AG08396 (cell line): ENCODE measurements at places on chromosomes 7 and 10.

DNA sequence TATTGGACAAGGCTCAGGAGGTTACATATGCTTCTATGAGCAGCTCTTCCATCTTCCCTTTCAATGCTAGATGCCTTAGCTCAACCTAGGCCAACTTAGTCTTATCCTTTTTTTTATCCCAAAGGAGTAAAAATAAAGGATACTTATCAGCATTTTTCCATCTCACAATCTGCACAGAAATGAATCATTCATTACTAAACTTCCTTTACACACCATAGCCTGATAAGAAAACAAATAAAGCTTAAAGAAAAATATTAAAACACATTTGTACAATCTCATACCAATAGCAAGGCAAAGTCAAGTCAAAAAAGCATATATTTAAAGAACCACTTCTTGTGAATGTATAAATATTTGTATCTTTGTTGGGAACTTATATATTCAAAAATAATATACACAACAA is 407.4 kb downstream of the GRM8 start:
- DNase-seq: no peak

GRCh38 chr10:34768261-34768971 is 46.7 kb downstream of the PARD3 start:
- DNase-seq: peak; percentile 43

GRCh38 chr10:128710098-128710797 is 584.0 kb upstream of the MKI67 start:
- DNase-seq: no peak

GRCh38 chr10:3236644-3237404 is 64.2 kb upstream of the PITRM1 start:
- DNase-seq: no peak

- DNase-seq: no peak
Measured at GRCh38 chr7:130904031-130904757, 170.2 kb upstream of the KLF14 start.

DNA sequence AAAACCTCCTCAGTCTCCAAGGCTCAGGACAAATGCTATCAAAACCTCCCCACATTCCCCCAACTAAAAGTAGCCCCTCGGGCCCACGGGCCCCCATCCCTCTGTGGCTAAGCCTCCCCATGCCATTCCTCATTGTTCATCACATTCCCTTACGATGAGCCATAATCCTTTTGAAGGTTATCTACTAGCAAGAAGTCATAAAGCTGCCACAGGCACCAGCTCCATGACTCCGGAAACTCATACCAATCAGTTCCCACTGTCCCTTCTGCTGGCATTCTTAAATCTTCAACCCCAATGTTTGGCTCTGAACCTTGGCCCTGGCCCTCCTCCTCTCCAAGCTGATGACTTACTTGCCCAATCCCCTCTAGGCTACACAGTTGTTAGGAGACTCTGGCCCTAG is 19.4 kb upstream of the TM9SF3 start:
- no peak for DNase-seq

- DNase-seq: no peak
Measured at GRCh38 chr7:150311146-150311545, 12.0 kb upstream of the LRRC61 start.

- DNase-seq: no peak
Measured at GRCh38 chr10:49388161-49388560, 7.7 kb downstream of the DRGX start.

DNA sequence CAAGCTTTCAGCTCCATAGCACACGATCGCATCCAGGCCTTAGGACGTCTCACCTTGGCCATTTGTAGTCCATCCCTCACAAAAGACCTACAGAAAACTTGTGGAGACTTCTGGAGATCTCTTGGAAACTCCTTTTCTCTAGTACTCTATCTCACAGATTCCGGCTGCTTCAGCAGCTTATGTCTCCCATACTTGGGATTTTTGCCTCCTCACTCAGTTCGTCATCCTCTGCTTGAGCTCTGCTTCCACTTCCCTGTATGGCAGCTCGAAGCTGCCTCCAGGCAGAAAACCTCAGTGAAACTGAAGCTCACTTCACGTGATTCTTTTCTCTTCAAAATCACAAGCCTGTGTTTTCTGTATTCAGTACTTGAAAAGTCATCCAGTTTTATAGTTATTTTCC is 178.7 kb upstream of the GDF10 start:
- DNase-seq: no peak

DNA sequence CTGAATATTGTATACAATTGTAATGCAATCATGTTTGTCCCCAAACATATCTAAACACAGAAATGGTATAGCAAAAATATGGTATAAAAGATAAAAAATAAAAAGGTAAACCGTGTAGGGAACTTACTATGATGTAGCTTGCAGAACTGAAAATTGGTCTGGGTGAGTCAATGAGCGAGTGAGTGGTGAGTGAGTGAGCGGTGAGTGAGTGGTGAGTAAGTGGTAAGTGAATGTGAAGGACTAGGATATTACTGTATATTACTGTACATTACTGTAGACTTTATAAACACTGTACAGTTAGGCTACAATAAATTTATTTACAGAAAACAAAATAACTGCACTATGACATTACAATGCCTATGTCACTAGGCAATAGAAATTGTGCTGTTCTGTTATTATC is 1163.2 kb upstream of the SORCS1 start:
- DNase-seq: no peak

GRCh38 chr7:77822269-77822668 is 23.7 kb downstream of the PHTF2 start:
- no peak for DNase-seq

GRCh38 chr10:70978181-70978580 is 89.8 kb upstream of the PCBD1 start:
- no peak for DNase-seq

DNA sequence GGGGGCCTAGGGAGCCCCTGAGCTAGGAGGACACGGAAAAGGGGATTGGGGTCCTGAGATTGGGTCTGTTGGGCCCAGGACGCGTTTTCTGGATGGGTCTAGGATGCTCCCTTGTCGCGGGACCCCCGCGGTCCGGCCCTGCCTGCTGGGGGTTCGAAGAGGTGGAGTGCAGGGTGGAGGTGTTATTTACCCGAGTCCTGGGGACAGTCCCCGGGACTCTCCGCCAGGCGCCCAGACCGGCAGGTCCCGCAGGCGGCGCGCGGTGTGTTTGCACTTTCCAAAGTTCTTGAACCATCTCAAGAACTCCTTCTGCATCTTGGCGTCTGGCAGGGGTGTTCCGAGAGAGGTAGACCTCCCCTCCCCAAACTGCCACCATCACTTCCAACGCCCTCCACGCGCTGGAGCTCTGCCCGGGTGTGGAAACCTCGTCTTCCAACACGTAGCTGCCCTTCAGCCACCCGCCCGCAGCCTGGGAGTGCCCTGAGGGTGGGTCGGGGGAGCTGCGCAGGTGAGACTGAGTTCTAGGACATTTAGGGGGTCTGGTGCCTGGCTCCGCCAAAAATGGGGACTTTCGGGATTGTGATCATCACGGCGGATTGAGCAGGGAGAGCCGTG is 569 bp downstream of the CAV1 start:
- DNase-seq: peak; percentile 27

DNA sequence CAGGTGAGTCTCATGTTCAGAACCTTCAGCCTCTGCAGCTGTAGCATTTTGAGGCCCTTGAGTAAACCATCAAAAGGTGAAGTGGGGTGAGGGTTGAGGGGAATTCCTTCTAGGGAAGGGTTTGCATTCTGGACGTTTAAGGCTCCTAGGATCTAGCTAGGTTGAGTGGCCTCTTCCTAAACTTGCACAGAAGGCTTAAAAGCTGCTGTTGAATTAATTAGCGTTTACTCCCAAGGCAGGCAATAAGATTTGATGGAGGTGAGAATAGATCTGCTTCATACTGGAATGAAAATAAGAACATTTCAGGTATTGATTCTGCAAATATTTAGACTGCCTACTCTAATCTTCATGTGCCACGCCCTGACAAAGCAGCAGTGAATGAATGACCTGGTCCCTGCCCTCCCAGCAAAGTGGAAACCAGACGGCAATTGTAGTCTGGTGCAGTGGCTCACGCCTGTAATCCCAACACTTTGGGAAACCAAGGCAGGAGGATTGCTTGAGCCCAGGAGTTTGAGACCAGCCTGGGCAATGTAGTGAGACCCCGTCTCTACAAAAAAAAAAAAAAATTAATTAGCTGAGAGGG is 11.4 kb upstream of the KPNA7 start:
- no peak for DNase-seq

DNA sequence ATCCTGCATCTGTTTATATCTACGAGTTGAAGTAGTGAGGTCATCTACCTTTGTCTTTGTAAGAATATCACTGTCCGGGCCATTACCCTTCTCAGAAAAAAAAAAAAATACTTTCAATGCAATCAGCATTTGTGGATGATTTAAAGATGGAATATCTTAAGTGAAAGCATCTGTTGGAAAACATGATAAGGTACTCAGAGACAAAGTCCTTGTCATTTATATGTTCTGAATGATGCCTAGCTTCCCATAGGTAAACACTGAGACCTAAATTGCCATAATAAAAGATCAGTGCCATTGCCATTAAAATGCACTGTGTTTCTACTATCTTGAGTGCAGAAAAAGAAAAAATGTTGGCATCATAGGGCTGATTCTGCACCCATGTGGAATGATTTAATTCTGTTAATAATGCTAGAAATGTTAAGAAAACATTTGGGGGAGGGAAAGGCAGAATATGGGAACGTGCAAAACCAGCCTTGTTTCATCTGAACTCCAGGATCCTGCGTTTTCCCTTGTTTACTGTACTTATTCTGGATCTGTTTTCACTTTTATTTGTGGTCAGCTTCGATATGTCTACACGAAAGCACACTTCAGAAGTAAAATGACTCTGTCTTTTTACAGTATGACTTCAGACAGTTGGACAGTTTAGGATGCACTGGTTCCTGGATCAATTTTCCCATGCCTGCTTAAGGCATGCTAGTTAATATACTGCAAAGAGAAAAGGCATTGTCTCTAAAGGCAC is 669.8 kb downstream of the SUGCT start:
- no peak for DNase-seq

DNA sequence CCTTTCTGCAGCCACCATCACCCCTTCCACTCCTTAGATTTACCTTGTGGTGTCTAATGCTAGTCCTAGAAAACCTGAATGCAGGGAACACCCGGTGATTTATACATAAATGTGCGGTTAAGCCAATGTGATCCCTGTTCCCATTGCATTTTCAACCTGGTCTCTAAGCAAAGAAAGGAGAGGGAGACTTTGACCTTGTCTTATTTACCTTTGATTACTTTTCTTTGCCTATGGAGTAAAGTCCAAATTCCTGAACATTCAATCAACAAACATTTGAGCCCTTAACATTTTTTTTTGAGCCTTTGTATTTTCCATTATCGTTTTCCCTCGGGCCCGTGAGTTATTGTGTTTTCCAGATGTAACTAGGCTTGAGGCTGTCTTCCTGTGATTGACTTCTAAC is 233.9 kb downstream of the ZNF248 start:
- DNase-seq: no peak

DNA sequence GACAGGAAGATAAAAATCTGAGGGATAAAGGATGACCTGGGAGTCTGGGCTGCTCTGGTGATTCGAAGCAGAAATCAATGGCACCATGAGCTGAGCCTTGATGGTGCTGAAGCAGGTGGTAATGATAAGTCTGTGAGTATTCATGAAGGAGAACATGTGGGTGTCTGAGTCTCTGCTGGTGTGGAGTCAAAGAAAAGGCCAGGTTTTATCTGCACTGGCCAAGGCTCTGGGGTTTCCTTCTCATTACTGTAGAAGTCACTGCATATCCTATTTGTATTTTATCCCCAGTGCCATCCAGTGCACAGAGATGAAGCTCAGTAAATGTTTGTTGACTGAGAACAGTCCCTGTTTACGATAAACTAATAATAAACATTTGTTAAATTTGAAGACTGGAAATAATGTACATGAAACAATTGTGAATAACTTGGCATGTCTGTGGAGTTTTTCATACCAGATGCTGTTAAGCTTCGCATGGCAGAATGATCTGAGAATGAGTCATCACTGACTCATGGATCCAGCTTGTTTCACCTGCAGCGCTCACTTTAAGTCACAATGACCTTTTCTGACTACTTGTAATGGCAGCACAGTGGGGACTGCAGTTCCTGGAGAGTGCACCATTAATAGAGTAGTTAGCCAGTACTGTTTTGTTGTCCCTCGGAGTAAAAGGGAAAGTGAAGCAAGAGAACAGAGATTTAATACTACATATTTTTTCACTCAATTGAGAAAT is 538.5 kb downstream of the HTR7 start:
- DNase-seq: peak; percentile 58

DNA sequence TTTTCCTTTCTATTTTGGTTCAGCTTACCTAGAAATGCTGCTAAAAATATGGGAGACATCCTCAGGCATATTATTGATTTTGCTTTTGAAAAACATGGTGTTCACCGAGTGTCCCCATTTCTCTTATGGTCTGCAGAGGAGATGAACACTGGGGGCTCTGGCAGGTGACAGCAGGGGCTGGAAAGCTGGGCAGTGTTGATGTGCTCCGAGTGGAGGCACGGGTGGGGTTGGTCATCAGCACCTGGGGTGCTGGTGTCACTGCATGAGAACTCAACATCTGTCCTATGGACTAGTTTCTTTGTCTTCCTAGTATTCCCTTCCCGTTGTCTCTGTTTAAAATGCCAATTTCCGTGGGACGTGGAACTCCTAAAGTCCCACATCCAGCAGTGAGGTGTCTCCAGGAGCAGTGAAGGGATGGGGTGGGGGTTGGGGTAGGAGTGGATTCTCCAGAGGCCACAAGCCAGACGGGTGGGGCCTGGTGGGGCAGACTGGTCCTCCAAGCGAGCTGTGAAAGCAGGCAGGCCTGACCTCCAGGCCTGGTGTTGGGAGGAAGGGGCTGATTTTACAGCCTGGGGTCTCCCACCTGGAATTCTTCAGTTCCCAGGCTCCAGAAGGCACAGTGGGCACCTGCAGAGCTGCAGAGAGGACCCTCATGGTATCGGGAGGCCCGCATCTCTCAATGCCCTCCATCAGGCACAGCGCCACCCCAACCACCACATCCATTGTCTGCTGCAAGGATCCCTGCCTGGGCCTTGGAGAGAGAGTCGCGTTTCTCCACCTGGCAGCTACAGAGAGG is 24.4 kb downstream of the ZNF775 start:
- no peak for DNase-seq

DNA sequence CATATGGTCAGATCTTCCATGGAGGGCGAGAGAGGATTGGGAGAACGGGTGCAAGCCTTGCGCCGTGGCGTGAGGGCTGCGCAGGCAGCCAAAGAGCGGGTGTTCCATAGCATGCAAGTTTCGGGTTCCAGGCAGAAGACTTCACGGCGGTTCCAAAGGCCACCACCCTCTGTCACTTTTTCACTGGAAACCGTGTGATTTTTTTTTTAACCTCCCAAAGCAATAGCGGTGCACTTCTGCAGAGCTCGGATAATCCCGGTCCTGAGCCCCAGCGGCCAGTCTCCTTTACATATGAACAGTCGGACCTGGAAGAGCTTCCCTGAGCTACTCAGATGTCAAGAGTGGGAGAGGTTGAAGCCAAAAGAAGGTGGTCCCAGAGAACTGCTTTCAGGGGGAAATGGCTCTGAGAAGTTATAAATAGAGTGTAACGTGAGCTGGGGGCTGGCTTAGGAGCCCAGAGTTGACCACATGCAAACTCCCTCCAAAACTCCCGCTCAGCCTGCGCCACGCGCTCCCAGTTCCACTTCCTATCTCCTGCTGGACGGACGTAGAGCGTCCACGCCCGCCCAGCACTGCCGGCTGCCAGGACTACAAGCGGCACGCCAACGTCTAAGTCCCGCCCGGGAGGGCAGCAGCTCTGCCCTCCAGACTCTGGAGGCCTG is at the start of gene MEOX2:
Gene MEOX2 (minus strand): TSS at position 389 of the 662 bp plus-strand sequence. CDS start 281 bp downstream, at position 108.
- peak; percentile 26 for DNase-seq

- DNase-seq: no peak
Measured at GRCh38 chr7:43649755-43650274, 66.9 kb downstream of the STK17A start.

GRCh38 chr10:91307489-91307888 is 87.0 kb downstream of the PCGF5 start:
- DNase-seq: no peak

- no peak for DNase-seq
Measured at GRCh38 chr7:70132226-70132851, 534.1 kb downstream of the AUTS2 start.
